ENCODE measurements at places on chromosomes 7 and 10.

DNA sequence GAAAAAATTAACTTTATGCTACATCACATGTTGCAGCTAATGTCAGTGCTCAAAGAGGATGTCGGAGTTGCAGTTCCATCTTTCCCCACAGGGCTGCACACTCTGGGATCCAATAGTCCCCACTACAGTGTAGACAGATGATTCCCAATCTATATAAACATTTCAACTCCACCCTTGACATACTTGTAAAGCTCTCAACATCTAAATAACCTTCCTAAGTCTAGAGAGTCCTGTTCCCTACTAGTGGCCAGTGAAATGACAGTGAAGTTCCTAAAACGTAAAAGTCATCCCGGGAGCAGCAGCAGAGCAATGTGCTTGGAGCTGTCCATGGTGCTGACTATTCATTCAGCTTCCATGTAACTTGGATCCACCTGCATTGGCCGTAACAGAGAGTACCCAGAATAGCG, 145.1 kb downstream of the GRM8 start:
- DNase-seq, result peak; percentile 26

GRCh38 chr10:501596-501995, 187.9 kb downstream of the DIP2C start:
- no peak for DNase-seq

DNA sequence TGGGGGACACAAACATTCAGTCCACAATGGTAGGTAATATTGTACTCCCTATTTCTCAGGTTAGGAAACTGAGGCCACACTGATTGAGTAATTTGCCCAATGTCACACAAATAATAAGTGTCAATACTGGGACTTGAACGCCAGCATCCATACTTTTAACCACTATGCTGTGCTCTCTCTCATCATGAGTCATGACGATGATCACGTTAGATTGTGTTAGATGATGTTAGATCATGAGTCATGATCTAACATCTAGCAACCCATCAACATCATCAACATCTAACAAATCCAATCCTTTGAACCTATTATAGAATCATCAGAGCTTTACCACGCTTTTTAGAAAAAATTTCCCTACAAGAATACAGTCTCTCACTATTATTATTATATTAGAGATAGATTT, 28.1 kb upstream of the HERPUD2 start:
- DNase-seq, result no peak

GRCh38 chr7:146773506-146773905, 656.9 kb downstream of the CNTNAP2 start:
- no peak for DNase-seq

GRCh38 chr10:87760195-87760905, 57.7 kb downstream of the ATAD1 start:
- no peak for DNase-seq

GRCh38 chr7:125847692-125848091, 918.1 kb upstream of the POT1 start:
- no peak for DNase-seq

DNA sequence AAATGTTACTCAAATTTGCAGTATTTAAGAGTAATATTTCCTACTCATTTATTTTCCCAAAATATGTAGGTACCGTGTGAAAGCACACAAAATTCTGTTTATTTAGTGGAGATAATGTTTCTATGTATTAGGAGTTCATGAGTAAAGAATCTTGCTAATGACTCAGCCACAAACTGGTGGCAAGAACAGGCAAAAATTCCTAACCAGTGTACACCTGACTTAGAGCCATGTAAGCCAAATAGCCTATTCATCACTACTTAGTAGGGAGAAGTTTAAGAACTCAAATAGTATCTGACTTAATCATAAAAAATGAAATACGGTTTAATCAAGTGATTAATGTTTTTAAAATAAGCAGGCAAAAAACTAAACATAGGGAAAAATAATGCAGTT, 169.0 kb downstream of the SRPK2 start:
- DNase-seq, result no peak

GRCh38 chr7:108189733-108190388, 59.7 kb upstream of the LAMB4 start:
- no peak for DNase-seq

DNA sequence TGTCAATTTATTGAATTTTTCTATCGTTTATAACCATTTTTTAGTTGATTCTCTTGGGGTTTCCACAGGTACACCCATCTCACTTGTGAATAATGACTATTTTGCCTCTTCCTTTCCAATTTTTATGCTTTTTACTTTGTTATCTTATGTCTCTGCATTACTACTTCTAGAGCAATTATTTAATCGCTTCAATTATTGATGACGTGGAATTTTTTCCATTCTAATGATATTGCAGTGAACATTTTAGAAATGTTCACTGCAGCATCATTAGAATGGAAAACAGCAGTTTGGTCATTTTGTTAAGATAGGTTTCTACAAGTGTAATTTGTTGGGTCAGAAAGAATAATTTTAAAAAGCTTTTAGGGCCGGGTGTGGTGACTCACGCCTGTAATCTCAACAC, 27.1 kb downstream of the FZD1 start:
- no peak for DNase-seq

- no peak for DNase-seq
Measured at GRCh38 chr7:19754521-19755116, 18.8 kb downstream of the TMEM196 start.

GRCh38 chr7:106570948-106571418, 90.0 kb downstream of the CCDC71L start:
- DNase-seq, result no peak

GRCh38 chr7:18177815-18178660, 150.4 kb upstream of the PRPS1L1 start:
- DNase-seq, result peak; percentile 25
